ENCODE measurements at places on chromosomes 7 and 10.

- DNase-seq, result no peak
Observed at GRCh38 chr7:159095979-159096411, 48.7 kb downstream of the VIPR2 start.

GRCh38 chr10:107966826-107967225 lies 802.3 kb upstream of the SORCS1 start:
- no peak for DNase-seq

DNA sequence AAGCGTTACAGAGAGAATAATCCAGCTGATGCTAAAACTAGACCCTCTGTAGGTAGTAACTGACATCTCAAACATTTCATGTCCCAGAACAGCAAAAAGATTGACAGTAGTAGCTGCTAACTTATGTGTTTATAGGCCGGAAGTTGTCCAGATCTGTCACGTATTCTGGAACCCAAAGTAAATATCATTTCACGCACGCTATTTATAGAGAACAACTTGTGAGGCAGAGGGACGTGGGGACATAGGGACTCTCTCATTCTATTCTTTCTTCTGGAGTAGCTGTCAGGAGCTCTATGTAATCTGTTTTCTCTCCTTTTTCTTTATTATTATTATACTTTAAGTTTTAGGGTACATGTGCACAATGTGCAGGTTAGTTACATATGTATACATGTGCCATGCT lies 22.3 kb downstream of the AGK start:
- no peak for DNase-seq

DNA sequence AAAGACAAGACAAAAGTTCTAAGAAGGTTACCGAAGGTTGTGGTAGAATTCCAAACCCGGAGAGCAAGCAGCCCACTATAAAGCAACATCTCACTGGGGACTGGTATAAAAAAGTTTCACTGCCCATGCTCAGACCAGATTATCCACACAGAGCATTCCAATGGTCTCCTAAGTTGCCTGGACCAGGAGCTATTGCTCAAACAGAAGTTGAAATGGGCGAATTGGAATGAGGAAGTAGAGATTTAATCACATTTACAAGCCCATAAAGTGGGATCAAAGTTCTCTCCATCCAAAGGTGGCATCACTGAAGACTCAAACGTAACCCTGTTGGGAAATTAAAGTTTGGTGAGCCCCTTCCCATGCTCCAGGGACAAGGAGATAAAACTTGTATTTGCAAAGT lies 19.8 kb downstream of the OR2F1 start:
- DNase-seq, result no peak

Measured in stimulated activated CD8-positive, alpha-beta memory T cell treated with anti-CD3 and anti-CD28 coated beads, Interleukin-7, amount 100 ng/mL, for 1 hour (primary cell).